Testis (tissue), 5 donors: ENCODE measurements at places on chromosomes 7 and 10. TPM values are rescaled to one million over a fixed set of nuclear protein-coding genes. Genes with fewer than 3 reads are reported as not detected.

Gene CTTNBP2
- total RNA-seq: 4.3 TPM

Gene MKX
- 4.2 TPM for total RNA-seq

Gene ARL4A
- 60.8 TPM for total RNA-seq

Gene ZNF467
- 2.4 TPM for total RNA-seq

Gene GRID2IP
- total RNA-seq: 1.1 TPM

Gene LLCFC1
- total RNA-seq: 14.1 TPM

Gene STAG3
- 105 TPM for total RNA-seq

Gene CRYGN
- 0.62 TPM for total RNA-seq
